ENCODE measurements at places on chromosomes 7 and 10. TPM values are rescaled to one million over a fixed set of nuclear protein-coding genes. Genes with fewer than 3 reads are reported as not detected.

HOXA9 gene
- total RNA-seq: not detected

CHAT gene
- total RNA-seq: not detected

MOGAT3 gene
- not detected for total RNA-seq

GRCh38 chr7:6385909-6386560 lies 61.7 kb downstream of the DAGLB start:
- DNase-seq: no peak

DNA sequence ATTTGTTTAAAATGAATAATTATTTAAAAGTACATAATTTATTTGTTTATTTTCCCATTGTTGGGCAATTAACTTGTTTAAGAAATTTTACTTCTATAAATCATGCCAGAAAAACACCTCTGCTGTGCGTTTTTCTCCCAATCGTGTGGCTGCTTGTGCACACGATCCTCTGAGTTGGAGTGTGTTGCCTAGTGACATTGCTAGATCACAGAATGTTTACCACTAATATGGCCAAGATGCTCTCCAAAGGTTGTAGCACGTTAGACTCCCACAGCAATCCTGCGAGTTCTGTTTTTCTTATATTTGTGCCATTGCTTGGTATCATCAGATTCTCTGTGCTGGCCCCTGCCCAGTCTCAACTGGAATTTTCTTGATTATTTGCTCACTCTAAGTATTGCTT lies 207.1 kb upstream of the ADCY1 start:
- DNase-seq: no peak

- no peak for DNase-seq
These were observed 92.4 kb upstream of the ADARB2 start for GRCh38 chr10:1829712-1830111.

GRCh38 chr7:8161364-8161828 lies 100.6 kb downstream of the ICA1 start:
- no peak for DNase-seq

GRCh38 chr10:122998934-122999333 lies 9.7 kb downstream of the IKZF5 start:
- no peak for DNase-seq

DNA sequence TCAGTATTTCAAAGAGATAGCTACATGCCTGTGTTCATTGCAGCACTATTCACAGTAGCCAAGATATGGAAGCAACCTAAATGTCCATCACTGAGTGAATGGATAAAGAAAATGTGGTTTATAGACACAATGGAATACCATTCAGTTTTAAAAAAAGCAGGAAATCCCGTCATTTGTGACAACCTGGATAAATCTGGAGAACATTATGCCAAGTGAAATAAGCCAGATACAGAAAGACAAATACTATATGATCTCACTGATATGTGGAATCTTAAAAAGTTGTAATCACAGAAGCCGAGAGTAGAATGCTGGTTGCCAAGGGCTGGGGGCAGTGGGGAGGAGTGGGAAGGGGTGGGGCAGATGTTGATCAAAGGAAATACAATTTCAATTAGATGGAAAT lies 235.8 kb upstream of the IGFBP3 start:
- no peak for DNase-seq

- DNase-seq: peak; percentile 59
These were observed 197.5 kb upstream of the CSTF2T start for GRCh38 chr10:51896849-51897248.
